Large intestine (tissue), 12 donors: ENCODE measurements at places on chromosomes 2 and 18. TPM values are rescaled to one million over a fixed set of nuclear protein-coding genes. Genes with fewer than 3 reads are reported as not detected.

DNA sequence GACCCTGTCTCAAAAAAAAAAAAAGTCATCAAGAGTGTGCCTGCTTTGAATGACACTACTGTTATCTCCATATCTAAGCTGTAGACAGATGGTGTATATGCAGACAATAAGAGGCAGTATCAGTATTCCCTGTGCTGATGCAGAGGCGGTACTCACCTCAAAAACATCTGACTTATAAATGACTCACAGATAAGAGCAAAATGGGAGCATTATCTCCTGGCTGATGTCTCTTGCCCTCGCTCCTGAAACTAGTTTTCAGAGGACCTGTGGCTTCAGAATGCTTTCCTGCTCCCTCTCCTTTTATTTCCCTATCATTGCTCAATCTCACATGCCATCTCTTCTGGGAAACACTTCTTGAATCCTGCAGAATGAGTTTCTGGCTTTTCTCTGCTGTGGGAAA is 289.6 kb downstream of the PTPRM start:
- H3K4me1 ChIP-seq, result no peaks in the 10 kb centered on the region
- DNase-seq, result no peak
- no peaks in the 10 kb centered on the region for H3K36me3 ChIP-seq

Gene LONRF2
- polyA plus RNA-seq, result 3.2 TPM

- H3K36me3 ChIP-seq, result no peaks in the 10 kb centered on the region
- H3K27me3 ChIP-seq, result peaks cover 3% of the 10 kb centered on the region
- H3K27ac ChIP-seq, result no peak overlapping the region
- H3K4me3 ChIP-seq, result no peak overlapping the region
- no peak for DNase-seq
These were observed 17.1 kb downstream of the EDAR start for GRCh38 chr2:108971661-108972566.

- H3K4me3 ChIP-seq, result no peak overlapping the region
- no peak for DNase-seq
- H3K27ac ChIP-seq, result no peak overlapping the region
- H3K4me1 ChIP-seq, result no peaks in the 10 kb centered on the region
These were observed 71.8 kb upstream of the SPRED2 start for GRCh38 chr2:65504201-65504600.

Gene RTKN
- 105 TPM for polyA plus RNA-seq

Gene ATP6V1B1
- 1.6 TPM for polyA plus RNA-seq

DNA sequence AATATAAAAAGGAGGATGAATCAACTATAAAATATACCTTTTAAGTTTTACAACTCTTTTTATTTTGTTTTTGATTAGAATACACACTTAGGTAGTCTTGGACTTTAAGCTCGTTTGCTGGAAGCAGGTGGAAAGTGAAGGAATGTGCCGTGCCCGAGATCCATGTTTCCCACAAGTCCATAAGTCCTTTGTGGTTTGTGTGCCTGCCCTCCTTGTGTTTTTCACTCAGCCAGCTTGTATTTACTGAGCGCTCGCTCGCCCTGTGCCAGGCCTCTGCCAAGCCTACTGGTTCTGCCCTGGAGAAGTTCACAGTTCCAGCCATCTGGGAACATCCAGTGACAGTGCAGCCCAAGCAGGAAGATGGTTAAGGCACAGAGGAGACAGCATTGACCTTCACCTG is 142.6 kb downstream of the MGAT5 start:
- H3K4me3 ChIP-seq, result no peak overlapping the region
- peaks cover 4% of the 10 kb centered on the region for H3K36me3 ChIP-seq
- H3K27ac ChIP-seq, result peak overlapping the region; percentile 66
- H3K4me1 ChIP-seq, result peaks cover 34% of the 10 kb centered on the region
- H3K27me3 ChIP-seq, result no peaks in the 10 kb centered on the region
- peak; percentile 77 for DNase-seq

GRCh38 chr2:164745012-164745797 is 96.4 kb downstream of the COBLL1 start:
- no peaks in the 10 kb centered on the region for H3K27me3 ChIP-seq
- no peak overlapping the region for H3K4me3 ChIP-seq
- DNase-seq, result no peak
- no peaks in the 10 kb centered on the region for H3K36me3 ChIP-seq
- no peak overlapping the region for H3K27ac ChIP-seq

DNA sequence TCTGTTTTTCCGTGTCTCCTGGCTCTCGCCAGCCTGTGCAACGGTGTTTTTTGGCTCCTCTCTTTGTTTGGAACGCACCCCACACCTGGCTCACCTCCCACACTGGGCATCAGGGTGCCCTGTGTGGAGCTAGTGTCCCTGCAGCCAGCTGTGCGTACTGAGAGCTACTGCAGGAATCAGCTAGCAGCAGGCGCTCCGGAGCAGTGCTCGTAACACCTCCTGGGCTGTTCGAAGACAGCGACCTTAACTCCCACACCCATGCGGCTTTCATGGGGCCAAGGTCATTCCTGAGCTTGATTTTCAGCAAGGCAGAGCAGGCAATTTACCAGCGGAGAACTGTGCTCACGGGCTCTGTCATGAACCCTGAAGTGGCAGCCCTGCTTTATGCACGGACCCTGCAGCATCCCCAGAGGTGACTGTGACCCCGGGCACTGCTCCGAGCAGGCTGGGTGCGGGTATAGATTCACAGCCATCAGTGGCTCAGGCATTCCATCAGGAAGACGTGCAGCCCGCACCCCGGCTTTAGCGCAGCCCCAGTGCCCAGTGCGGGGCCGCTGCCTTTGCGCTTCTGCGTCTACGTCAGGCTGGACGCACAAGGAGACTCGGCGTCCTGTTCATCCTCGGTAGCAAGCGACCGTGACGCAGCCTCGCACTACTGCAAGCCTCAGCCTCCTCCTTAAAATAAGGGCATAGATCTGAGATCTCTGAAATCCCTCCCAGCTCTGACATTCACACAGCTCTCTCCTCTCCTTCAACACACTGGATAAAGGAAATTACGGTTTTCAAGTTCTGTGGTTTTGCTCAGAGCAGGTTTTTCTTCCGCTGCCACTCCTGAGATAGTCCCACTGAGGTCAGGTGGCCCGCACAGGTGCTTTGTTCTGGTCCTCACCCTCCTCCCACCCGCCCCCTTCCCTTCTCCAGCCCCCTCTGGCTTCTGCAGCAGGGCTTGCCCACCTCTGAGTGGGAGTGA is 58.2 kb downstream of the ADI1 start:
- H3K27ac ChIP-seq, result no peak overlapping the region
- H3K4me3 ChIP-seq, result no peak overlapping the region
- H3K36me3 ChIP-seq, result peaks cover 62% of the 10 kb centered on the region
- no peaks in the 10 kb centered on the region for H3K27me3 ChIP-seq
- DNase-seq, result no peak

Gene EFHD1
- 1.7 TPM for polyA plus RNA-seq
